Left lung (tissue), 14 donors: ENCODE measurements at places on chromosomes 12 and 14. TPM values are rescaled to one million over a fixed set of nuclear protein-coding genes. Genes with fewer than 3 reads are reported as not detected.

Gene IFNG
- 0.60 TPM for total RNA-seq

Gene GLIPR1L1
- not detected for total RNA-seq

Gene PPP1R1A
- total RNA-seq = 0.26 TPM

Gene INHBC
- total RNA-seq = not detected

Gene RNASE7
- not detected for total RNA-seq
